Dorsolateral prefrontal cortex (tissue), 122 donors: ENCODE measurements at places on chromosomes 4 and X.

GRCh38 chr4:77084019-77084639, 8.3 kb upstream of the CCNI start:
- DNase-seq, result no peak

DNA sequence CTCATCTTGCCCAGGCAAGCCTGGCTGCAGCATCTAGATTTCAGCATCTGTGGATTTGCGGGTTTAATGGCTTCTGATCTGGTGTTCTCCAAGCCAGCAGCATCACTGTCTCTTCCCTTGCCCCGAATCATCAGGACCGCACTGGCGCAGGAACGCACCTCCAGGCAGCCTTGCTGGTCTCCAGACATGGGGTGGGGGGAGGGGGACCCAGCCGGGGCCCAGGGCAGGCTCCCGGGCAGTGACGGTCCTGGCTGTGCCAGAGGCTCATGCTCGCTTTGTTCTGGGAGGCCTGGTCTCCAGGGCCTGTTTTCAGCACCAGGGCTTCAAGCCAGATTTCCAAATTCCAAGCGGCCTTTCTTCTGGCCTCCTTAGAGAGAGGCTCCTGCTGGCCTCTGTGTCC, 4.9 kb downstream of the CFAP99 start:
- DNase-seq, result no peak

DNA sequence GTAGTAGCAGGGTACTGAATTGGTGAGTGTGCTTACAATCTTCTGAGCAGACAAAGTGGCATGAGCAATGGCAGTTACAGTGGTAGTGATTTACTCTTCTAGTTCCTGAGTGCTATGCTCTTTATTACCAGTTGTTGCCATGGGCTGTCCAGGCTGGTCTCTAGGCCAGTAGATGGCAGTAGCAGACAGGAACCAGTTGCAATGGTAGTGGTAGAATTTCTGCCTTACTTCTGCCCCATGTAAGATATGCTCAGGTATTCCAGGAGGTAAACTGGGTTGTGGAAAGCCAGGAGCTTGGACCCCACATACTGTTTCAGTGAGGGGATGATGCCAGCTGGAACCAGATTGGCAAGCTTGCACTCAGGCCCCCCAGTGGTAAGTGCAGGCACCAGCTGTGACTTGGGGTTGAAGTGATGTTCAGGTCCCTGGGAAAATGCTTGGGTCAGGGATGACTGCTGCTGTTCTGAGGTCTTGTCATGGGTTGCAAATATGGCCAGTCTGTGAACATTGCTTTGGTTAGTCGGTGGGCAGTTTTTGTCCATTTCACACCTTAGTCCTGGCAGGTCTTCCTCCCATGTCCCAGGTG, 63.0 kb upstream of the ZXDB start:
- DNase-seq, result no peak

DNA sequence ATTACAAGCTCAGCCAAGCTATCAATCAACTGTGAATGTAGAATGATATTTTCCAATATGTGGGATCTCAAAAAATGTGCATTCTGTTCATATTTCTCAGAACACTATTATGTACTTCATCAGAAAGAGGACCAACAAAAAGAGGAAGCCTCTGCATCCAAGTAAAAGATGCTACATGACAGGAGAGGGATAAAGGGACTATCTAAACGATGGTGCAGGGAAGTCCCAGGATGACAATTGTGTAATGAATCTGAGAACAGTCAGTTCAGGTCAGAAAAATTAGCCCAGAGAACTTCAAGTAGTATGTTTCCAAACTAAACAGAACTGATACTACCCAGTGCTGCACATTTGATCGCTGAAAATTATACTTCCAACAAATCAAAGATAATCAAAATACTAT, 127.0 kb downstream of the ZNF330 start:
- no peak for DNase-seq

DNA sequence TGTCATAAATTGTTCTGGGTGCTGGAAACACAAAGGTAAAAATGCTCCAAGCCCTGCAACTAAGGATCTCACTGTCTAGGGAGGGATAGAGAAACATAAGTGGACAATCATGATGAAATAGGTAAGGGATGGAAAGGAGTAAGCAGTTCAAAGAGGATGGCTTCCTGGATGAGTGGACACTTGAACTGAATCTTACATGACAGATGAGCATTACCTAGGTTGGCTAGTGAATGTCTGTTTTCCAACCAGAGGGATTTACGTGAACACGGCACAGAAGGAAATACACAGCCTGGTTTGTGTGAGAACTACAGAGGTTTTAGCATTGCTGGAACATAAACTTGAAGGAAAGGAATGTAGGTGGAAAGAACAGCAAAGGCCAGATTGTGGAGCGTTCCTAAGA, 150.2 kb upstream of the GALNT7 start:
- DNase-seq, result no peak
